ENCODE measurements at places on chromosomes 12 and 14.

GRCh38 chr14:104703269-104703668 is 13.9 kb downstream of the INF2 start:
- no peak for DNase-seq

DNA sequence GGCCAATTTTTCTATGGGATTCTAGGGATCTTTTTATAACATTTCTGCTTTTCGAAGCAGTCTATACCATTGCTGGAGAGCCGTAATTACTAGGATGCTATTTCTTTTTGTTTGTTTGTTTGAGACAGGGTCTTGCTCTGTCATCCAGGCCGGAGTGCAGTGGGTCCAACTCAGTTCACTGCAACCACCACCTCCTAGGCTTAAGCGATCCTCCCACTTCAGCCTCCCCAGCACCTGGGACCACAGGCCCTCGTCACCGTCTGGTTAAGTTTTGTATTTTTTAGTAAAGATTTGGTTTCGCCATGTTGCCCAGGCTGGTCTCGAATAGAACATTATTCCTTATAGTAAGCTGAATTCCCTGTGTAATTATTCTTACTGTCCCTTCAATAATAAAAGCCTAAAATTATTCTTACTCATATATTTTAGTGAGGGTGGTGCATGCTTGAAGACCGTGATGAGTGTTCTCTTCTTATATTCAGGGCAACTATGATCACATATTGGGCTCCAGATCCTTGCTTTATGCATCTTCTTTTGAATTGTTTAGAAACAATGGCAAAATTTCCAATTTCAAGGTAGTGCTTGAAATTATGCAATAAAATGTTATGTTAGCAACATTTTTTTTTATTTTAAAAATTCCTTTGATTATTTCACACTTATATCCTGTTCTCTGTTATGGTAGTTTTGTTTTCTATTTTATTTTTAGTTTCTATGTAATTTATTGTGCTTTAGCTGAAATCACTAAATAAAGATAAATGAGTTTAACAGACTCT is 66.2 kb downstream of the CRADD start:
- no peak for DNase-seq

GRCh38 chr14:104316121-104316722 is 177.8 kb downstream of the KIF26A start:
- no peak for DNase-seq

DNA sequence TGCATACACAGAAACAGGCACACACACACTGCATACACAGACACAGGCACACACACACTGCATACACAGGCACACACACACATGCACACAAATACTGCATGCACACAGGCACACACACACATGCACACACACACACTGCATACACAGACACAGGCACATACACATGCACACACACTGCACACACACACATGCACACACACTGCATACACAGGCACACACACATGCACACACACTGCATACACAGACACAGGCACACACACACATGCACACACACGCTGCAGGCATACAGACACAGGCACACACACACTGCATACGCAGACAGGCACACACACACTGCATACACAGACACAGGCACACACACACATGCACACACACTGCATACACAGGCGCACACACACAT is 32.7 kb upstream of the BTBD6 start:
- no peak for DNase-seq
